ENCODE measurements at places on chromosomes 1 and 21. TPM values are rescaled to one million over a fixed set of nuclear protein-coding genes. Genes with fewer than 3 reads are reported as not detected.

- no peak for ATAC-seq
These were observed 31.0 kb downstream of the AZIN2 start for GRCh38 chr1:33111965-33112364.

DNA sequence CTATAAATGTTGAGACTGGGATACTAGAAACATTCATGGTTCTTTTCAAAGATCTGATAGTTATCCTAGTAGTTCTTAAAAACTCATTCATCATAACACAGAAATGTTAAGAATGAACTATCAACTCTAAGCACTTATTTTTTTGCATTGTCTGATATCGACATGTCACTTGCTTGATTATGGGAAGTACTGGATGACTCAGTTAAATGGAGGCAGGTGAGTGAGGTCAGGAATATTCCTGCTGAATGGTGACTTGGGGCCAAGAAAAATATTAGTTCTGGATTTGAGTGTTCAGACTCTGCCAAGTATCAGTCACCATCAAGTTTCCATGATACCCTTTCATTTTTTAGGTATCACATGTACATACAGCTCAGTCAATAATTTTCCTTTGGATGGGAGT lies 63.6 kb downstream of the NEK7 start:
- ATAC-seq = peak; percentile 46

- ATAC-seq = no peak
These were observed 73.6 kb downstream of the ROR1 start for GRCh38 chr1:63847308-63847910.

- no peak for ATAC-seq
These were observed 9.9 kb downstream of the CDKN2C start for GRCh38 chr1:50979937-50980336.

Gene ADORA3
- total RNA-seq = not detected

Gene CLCNKA
- total RNA-seq = not detected

Gene KRTAP7-1
- total RNA-seq = not detected

Gene OR10Z1
- total RNA-seq = 0.63 TPM

Gene FAM43B
- total RNA-seq = not detected

Gene C1orf115
- 5.1 TPM for total RNA-seq

Gene ARHGEF16
- 1.0 TPM for total RNA-seq
